ENCODE measurements at places on chromosomes 12 and 14.

GRCh38 chr14:76121089-76121748 lies 30.5 kb upstream of the GPATCH2L start:
- DNase-seq, result no peak

DNA sequence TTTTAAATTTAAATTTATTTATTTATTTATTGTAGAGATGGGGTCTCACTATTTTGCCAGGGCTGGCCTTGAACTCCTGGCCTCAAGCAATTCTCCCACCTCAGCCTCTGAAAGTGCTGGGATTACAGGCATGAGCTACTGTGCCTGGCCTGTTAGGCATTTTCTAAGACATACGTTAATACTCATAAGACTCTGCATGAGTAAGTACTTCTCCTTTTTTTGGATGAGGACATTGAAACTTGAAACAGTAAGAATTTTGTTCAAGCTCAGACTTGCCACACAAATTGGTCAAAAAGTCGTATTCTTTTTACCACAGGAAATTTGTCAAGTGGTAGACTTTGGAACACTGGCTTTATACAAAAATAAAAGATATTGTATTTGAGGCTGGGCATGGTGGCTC lies 187.4 kb upstream of the RASSF8 start:
- peak; percentile 55 for DNase-seq

- DNase-seq, result no peak
Measured at GRCh38 chr14:103156651-103157378, 33.6 kb downstream of the TNFAIP2 start.

DNA sequence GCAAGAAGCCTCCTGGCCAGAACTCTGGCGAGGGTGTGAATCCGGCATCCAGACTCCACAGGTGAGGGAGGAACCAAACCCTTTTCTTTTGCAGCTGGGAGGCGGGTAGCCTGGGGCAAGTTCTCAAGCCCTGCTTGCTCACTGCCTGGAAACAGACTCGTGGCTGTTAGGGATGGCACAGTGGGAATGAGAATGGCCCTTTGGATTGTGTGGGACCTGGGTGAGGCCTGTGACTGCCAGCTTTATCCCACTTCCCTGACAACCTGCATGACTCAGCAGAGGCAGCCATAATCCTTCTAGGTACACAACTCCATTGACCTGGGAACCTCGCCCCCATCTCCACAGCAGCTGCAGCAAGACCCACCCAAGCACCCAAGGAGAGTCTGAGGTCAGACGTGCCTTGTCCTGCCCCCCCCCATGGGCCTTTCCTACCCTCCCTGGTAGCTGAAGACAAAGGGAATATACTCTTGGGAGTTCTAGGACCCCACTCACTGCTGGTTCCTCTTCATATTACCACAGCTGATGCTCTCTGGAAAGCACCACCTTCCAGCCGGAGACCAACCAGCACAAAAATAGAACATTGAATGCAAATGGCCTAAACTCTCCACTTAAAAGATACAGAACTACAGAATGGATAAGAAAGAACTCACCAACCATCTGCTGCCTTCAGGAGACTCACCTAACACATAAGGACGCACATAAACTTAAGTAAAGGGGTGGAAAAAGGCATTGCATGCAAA lies 5.1 kb upstream of the GPR33 start:
- DNase-seq, result no peak

- no peak for DNase-seq
Measured at GRCh38 chr12:27805238-27805637, 25.2 kb upstream of the MANSC4 start.

GRCh38 chr12:2008677-2009076 lies 4.4 kb upstream of the DCP1B start:
- DNase-seq, result peak; percentile 90

DNA sequence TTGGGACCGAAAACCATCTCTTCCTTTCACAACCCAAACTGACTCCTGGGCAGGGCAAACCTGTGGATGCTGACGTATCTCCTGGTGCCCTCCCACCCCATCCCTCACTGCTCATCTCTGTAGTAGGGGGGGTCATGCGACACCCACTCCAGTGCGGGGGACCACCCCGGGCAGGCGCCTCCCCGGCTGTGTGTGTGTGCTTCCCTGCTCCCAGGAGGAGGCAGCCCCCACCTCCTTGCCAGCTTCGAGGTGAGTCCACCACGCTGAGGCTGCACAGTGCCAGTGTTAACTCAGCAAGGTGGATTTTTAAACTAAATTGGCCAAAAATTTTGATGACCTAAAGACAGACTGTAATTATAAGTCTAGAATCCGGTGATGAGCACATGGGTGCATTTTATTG lies 46.2 kb upstream of the BEGAIN start:
- DNase-seq, result no peak

DNA sequence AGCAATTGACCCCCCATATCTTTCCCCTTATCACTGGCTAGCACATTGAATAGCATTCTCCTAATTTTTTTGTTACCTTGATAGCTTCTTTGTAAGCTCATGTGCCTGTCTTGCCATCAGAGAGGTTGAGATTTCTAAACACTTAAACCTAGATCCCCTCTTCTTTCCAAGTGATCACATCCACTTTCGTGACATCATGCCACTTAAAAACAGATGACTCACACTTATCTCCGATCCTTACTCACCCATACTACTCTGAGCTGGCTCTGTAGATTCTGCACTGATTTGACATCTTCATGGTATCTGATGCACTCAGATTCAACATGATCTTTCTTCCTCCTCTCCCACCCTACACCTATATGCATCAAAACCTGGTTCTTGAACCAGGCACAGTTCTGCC lies 10.5 kb downstream of the GPR137C start:
- peak; percentile 87 for DNase-seq

GRCh38 chr12:82596483-82596882 lies 90.2 kb upstream of the TMTC2 start:
- DNase-seq, result no peak

GRCh38 chr12:24541193-24541871 lies 407.6 kb downstream of the BCAT1 start:
- DNase-seq, result no peak

DNA sequence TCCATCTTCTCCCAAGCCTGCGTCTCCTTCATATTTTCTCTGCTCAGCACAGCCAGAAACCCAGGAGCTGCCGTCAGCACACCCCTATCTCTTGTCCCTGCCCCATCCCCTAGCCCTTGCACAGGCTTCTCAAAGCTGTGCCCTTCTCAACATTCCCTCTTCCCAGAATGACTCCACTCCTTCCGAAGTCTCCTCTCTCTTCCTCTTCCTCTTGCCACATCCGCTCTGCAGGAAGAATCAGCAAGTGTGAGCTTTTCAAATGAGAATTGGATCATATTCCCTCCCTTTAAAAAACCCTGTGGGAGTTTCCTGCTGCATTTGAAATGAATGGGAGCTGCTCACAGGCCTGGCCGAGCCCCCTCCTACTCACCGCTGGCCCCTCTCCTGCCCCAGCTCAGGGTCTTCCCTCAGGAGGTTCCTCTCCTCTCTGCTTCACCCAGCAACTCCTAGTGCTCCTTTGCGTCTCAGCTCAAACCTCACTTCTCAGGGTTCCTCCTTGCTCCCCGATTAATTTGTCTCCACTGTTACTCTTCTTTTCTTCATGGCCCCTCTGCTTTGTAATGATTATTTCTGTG lies 528.5 kb upstream of the CCDC196 start:
- no peak for DNase-seq

DNA sequence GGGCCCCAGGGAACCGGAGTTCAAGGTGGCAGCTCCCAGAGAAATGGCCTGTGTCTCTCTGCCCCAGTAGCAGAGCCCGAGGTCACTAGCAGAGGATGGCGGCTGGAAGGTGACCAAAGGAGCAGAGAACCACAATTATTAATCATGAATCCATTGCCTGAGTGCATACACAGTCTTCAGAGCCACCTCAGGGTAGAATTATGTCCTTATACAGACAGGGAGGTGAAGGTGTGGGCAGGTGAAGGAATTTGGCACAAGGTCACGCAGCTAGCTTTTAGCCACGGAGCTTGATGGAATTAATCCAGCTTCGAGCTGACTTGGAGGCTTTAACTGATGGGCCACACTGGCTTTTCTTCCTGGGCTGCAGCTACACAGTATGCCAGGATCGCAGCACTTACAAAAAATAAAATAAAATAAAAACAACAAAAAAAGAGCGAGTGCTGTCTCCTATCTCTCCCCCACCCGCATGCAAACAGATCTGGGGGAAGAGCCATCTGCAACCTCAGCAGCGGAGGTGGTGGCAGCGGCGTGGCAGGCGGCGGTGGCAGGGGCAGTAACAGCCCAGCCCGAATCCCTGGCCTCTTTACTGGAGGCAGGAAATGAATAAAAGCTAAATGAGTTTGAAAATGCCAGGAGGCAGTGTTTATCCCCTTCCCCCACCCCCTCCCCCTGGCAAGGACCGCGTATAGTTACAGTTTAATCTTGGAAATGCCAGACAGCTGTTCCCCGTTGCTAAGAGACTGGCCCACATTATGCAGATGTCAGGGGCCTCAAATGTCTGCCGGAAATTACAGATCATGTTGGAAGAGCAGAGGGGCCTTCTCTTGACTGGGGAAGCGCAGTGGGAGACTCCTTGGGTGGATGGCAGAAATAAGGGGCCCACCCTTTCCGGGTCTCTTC lies 93.5 kb downstream of the LRRC74A start:
- DNase-seq, result peak; percentile 88

- peak; percentile 81 for DNase-seq
Measured at GRCh38 chr14:89792489-89793366, 161.8 kb downstream of the EFCAB11 start.

GRCh38 chr14:79585845-79586244 lies 625.5 kb downstream of the DIO2 start:
- peak; percentile 55 for DNase-seq

- no peak for DNase-seq
Measured at GRCh38 chr12:89454080-89454848, 70.3 kb downstream of the GALNT4 start.

GRCh38 chr12:28775556-28775955 lies 373.5 kb upstream of the FAR2 start:
- no peak for DNase-seq

GRCh38 chr14:75047506-75047905 lies 3.8 kb downstream of the MLH3 start:
- peak; percentile 21 for DNase-seq

- peak; percentile 46 for DNase-seq
Measured at GRCh38 chr12:19652386-19652785, 213.1 kb downstream of the AEBP2 start.

DNA sequence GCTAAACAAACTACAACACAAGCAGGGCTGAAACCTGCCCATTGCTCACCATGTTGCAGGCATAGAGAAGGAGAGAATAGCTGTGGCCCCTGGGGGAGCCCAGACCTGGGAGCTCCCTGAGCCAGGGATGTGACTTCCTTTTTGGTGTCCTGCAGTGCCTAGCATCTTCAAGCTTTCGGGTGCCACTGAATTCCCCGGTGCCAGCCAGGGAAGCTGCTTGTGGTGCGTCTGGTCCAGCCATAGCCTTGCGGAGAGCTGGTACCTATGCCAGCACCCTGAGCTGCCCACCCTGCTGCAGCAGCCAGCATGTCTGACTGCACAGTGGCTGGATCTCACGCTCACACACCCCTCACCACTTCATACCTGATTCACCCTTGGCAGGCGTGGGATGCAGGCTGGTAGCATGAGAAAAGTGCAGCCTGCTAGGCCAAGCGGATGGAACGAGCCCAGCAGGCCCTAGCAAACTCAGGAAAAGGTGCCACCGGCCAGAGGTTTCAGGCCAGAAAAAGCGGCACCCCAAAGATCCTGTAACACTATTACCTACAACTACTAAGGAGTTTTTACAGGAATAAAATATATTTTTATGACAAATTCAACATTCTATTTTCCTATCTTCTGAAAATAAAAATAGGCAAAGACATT lies 183.7 kb downstream of the CPNE8 start:
- no peak for DNase-seq

GRCh38 chr12:131573631-131574394 lies 137.1 kb upstream of the SFSWAP start:
- no peak for DNase-seq

- DNase-seq, result peak; percentile 83
Measured at GRCh38 chr14:64720131-64720576, 15.9 kb downstream of the PLEKHG3 start.

GRCh38 chr12:90897986-90898385 lies 57.0 kb downstream of the CCER1 start:
- peak; percentile 15 for DNase-seq

GRCh38 chr14:68910540-68910939 lies 68.6 kb downstream of the ACTN1 start:
- peak; percentile 41 for DNase-seq

- DNase-seq, result no peak
Measured at GRCh38 chr12:23133471-23133870, 508.5 kb downstream of the ETNK1 start.
